ENCODE measurements at places on chromosomes 11 and 22.

- no peak for DNase-seq
These were observed 27.3 kb upstream of the MUC5AC start for GRCh38 chr11:1130276-1131032.

DNA sequence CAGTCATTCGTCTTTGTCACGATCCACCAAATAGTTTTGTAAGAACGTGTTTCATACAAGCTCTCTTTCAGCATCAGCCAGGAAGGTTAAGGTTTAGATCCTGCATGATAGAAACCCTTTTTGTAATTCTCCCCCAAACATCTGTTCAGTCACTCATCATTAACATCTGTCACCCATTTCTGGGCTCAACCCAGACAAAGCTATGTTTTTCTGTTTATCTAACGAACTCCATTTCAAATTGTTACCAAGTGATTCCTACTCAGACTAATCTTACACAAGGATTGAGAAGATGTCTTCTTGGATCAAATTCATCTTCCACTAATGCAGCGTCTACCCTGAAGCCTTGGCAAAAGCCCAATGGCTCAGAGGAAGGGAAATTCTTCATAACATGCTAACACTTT, 58.8 kb downstream of the FZD4 start:
- no peak for DNase-seq

DNA sequence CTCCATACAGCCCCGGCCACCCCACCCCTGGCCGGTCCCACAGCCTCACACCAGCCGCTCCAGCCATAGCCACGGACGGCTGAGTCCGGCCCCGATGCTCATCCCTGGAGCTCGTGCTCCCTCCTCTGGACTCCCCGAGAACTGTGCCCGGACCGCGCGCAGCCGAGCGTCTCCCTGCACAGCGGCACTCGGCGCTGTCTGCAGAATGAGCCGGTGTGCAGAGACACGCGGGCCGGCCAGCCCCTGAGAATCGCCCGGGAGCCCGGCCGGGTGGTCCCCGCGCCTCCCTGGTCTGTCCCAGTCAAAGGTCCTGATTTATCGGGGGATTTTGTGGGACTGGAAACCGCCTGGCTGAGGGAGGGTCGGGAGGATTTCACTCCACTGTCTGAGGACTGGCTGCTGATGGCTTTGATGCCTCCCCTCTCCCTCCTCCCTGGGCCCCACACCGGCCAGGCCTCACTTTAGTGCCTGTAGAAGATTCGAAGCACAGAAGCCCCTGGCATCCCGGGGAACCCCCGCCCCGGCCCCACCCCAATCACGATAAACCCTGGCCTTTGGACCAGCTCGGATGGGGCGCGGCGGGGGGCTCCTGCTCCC, 102.7 kb downstream of the BRD1 start:
- DNase-seq = peak; percentile 78

GRCh38 chr22:46546466-46547178, 9.2 kb upstream of the CELSR1 start:
- no peak for DNase-seq

GRCh38 chr11:94326947-94327346, 22.6 kb downstream of the IZUMO1R start:
- DNase-seq = no peak

DNA sequence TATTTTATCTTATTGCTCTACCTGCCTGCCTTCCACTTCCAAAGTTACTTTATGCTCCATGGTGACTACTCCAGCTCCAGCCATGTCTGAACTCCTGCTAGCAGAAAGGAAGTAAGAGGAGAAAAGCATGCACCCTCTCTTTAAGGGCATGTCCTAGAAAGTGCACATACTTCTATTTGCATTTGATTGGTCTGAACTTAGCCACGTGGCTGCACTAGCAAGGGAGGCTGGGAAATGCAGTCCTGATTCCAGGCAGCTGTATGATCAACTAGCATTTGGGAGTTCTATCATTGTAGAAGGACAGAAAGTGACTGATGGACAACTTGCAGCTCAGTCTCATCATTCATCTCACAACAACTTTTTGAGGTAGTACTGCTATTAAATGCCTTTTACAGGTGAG, 515.7 kb downstream of the BUD13 start:
- no peak for DNase-seq

GRCh38 chr22:20581503-20582170, 74.2 kb downstream of the MED15 start:
- DNase-seq = no peak

GRCh38 chr22:47095395-47096122, 333.1 kb downstream of the TBC1D22A start:
- DNase-seq = no peak

DNA sequence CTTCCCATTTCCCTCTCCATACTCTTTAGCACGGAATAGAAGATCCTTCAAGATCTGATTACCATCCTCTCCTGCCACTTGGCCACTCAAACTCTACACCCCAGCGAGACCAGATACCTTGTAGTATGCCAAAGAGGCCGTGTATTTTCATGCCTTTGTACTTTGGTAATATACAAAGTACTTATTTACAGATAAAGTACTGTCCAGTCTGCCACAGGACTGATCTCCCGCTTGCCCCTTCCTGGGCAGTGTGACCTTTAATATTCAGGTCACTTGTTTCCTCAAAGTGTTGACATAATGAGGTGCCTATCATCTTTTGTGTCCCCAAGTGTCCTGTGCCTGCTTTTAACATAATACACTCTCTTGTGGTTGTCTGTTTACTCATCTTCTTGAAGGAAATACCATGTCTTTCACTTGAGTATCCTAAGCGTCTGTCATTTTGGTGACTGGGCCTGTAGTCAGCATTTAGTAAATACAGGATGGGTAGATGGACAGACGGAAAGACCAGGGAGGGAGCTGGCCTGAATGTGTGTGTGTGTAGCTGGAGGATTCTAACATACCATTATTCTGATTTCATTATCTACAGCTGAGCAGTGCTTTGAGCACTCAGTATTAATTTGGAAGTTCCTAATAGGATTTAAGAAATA, 137.4 kb downstream of the NAV2 start:
- DNase-seq = no peak

GRCh38 chr11:126719740-126720139, 280.8 kb downstream of the KIRREL3 start:
- DNase-seq = no peak

DNA sequence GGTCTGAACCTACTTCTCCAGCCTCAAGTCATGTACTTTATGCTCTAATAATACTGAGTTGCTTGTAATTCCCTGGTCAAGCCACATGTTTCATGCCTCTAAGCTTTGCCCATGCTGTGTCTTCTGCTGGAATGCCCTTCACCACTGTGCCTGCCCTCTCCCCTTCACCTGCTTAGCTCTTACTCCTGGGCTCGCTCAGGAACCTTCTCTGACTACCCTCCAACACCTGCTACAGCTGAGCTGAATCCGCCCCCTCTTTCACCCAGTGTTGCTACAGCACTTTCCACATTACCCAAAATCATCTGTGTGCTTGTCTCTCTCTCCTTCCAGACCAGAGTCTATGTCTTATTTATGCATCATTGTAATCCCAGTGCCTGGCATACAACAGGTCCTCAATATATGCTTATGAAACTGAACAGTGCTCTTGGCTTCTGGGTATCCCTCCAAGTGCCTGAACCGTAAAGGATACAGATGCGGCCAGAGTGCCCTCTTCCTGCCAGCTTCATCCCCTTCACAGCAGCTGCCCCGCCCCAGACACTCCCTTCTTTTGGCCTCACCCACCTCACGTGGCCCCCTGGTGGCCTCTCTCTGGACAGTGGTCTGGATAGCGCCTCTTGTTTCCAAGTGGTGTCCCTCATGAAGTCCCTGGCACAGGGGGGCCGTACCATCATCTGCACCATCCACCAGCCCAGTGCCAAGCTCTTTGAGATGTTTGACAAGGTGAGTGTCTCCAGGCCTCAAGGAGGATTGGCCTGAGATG, 7.1 kb downstream of the ABCG4 start:
- DNase-seq = no peak

- no peak for DNase-seq
These were observed 15.7 kb downstream of the KCNA4 start for GRCh38 chr11:30000986-30001750.

DNA sequence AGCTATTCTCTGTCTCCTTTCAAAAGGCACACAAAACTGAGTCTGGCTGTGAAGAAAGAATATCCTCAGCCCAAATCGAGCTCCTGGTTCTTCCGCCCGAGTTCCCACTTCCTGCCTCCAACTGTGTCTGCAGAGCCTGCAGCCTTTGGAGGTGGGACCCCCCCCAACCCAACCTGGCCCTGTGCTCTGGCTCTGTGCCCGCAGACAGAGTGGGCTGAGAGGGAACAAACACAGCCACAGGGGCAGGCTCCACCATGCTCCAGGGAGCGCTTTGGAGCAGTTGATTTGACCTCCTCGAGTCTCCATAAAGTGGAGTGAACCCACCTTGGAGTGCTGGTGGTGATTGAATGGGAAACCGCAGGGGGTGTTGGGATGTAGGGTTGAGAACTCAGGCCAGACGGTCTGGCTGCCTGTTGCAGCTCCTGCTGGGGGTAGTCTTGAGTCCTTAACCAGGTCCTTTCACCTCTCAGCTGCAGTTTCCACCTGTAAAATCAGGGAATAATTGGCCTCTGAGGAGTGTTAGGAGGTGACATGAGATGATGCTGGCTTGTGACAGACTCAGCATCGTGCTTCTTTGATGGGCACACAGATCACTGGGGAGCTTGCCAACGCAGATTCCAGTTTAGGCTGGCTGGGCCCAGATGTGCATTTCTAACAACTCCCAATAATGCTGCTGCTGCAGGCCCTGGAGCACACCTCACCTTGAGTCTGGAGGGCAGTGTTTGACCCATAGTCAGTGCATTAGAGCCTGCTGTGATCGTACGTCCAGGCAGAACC, 11.4 kb downstream of the DAGLA start:
- no peak for DNase-seq

DNA sequence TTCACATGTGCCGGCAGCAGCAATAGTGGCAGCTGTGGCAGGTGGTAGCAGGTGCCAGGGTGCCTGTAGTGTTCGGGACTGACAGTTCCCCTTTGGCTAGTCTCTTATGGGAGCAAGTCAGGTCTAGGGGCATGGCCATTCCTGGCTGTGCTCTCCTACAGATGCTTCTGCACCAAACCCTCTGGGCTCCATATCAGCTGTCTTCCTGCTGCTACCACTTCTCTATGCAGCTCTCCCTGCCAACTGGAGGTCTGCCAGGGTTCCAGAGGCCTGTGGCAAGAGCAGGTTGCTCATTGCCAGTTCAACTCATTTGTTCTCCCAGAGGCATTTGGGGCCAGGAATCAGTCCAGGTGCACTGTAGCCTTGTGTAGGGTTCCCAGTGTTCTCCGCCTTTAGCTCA, 473.7 kb downstream of the JRKL start:
- DNase-seq = no peak
